Bronchus fibroblast of lung (primary cell): ENCODE measurements at places on chromosomes 7 and 10. TPM values are rescaled to one million over a fixed set of nuclear protein-coding genes. Genes with fewer than 3 reads are reported as not detected.

The GCK gene
- 0.74 and 0.84 TPM in 2 replicates for total RNA-seq

The NUTM2E gene
- total RNA-seq, result not detected in 2 replicates

The INHBA gene
- total RNA-seq, result 4.9 TPM in 2 replicates

The RGS10 gene
- total RNA-seq, result 73.1 and 90.6 TPM in 2 replicates

The SLC26A3 gene
- not detected in 2 replicates for total RNA-seq

The APBB1IP gene
- total RNA-seq, result not detected in 2 replicates

The TAS2R4 gene
- under 0.01 TPM in 1 of 2 replicates, not detected in the other for total RNA-seq

The SLC16A12 gene
- total RNA-seq, result 3.6 and 3.9 TPM in 2 replicates

The ABCC2 gene
- total RNA-seq, result under 0.01 and 0.17 TPM in 2 replicates

The AKR1D1 gene
- not detected in 2 replicates for total RNA-seq

The LEP gene
- not detected in 2 replicates for total RNA-seq

The LRRD1 gene
- 0.17 TPM in 1 of 2 replicates, not detected in the other for total RNA-seq

The JCAD gene
- 1.8 and 2.0 TPM in 2 replicates for total RNA-seq

The TAF3 gene
- total RNA-seq, result 2.2 and 2.4 TPM in 2 replicates

The LIPK gene
- not detected in 2 replicates for total RNA-seq

The CPXM2 gene
- 0.34 and 0.45 TPM in 2 replicates for total RNA-seq

The C10orf62 gene
- total RNA-seq, result not detected in 2 replicates

The ABCB4 gene
- total RNA-seq, result 0.15 and 0.17 TPM in 2 replicates

The TRIM24 gene
- total RNA-seq, result 8.8 and 10.1 TPM in 2 replicates
